Stimulated activated CD8-positive, alpha-beta memory T cell treated with anti-CD3 and anti-CD28 coated beads, Interleukin-15, amount 100 ng/mL, for 24 hours (primary cell): ENCODE measurements at places on chromosomes 6 and 20.

DNA sequence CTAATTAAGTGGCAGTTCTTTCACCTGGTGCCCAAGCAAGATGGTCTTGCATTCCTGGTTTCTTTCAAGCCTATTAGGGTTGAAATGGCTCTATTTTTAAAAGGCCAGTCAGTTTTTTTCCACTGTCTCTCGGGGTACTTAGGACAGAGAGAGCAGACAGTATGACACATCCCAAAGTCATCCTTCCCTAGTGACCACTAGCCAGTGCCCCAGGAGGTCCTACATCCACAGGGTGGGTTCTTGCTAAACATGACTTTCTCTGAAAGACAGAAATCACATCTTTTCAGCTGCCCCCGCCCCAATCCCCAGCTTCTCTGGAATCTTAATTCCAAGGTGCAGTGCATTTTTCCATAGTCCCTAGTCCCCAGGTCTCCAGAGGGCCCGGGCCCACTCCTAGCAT lies 192.4 kb downstream of the SLC24A3 start:
- DNase-seq: no peak

- DNase-seq: no peak
These were observed 47.4 kb downstream of the CYP39A1 start for GRCh38 chr6:46605091-46605797.

DNA sequence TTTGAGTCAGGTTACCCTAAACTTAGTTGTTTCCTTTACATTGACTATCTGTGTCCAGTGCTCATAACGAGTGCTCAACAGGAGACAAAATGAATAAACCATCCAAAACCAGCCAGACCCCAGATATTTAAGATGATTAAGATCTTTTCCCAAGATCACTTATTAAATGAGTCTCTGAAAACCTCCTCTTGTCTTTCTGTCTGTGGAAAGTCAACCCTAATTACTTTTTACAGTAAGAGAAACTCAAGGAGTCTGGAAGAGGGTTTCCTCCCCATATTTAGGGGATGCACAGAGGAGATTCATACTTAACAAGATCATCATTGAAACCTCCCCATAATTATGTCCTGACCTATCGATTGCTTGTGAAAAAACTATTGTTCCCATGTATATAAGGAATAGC lies 84.0 kb downstream of the CAP2 start:
- DNase-seq: no peak

- no peak for DNase-seq
These were observed 7.0 kb upstream of the RIN2 start for GRCh38 chr20:19750907-19751636.

GRCh38 chr6:44117397-44118128 lies 9.7 kb downstream of the MRPL14 start:
- DNase-seq: no peak

GRCh38 chr6:145151624-145152023 lies 583.7 kb downstream of the EPM2A start:
- DNase-seq: no peak

DNA sequence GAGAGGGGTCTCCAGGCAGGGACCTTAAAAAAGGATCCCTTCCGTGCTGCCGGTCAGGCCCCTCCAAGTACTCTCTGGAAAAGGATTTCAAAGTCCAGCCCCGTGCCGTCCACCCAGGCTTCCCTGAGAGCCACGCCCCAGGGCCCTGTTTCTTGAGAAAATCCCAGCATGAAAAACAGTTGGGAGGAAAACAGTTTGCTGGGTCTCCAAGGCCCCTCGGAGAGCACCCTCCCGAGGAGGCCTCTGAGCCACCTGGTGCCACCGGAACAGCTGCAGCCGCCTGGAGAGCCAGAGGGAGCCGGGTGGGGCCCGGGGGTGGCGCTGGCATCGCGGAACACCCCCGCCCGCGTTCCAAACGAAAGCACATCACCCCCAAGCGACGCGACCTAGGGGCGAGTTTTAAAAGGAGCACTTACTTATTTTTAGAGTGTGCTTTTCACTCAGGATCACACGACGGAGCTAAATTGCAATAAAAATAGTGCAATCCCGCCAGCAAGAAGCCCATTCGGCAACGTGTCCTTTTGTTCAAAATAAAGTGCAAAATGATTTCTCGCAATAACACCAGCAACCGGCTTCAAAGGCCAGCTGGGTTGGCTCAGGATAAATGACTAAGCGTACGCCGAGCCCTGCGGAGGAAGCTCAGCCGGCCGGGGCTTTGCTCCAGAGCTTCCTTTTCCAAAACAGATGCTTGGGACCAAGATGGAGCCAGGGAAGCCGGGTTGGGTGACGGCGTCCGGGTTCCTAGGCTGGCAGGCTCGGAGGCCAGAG lies 64.2 kb downstream of the YTHDF1 start:
- no peak for DNase-seq

GRCh38 chr20:36998652-36999051 lies 47.1 kb upstream of the SAMHD1 start:
- DNase-seq: no peak

- DNase-seq: peak; percentile 69
These were observed 145.7 kb downstream of the BTBD9 start for GRCh38 chr6:38493931-38494547.

- DNase-seq: no peak
These were observed 249.8 kb downstream of the SAMD5 start for GRCh38 chr6:147758303-147758702.

DNA sequence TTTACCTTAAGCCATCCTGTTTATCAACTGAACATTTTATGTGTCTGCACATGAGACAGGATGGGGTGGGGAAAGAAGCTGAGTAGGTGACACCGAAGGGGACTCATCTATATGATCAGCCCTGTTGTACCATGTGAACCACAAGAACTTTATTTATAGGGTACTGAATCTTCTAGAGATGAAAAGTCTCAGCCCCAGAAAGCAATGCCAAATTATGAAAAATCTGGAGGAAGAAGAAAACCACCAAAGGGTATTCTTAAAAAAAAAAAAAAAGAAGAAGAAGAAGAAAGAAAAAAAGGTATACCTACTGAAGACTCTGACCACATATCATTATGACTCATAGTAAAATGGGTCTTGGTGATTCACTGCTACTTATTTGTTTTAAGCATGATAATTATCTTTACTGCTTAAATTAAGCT lies 39.8 kb upstream of the HBS1L start:
- DNase-seq: no peak

GRCh38 chr20:24949756-24950127 lies 673 bp downstream of the CST7 start:
- no peak for DNase-seq

GRCh38 chr20:46366826-46367225 lies 39.6 kb downstream of the ELMO2 start:
- no peak for DNase-seq

GRCh38 chr20:58627212-58628072 lies 23.6 kb upstream of the STX16 start:
- DNase-seq: no peak

DNA sequence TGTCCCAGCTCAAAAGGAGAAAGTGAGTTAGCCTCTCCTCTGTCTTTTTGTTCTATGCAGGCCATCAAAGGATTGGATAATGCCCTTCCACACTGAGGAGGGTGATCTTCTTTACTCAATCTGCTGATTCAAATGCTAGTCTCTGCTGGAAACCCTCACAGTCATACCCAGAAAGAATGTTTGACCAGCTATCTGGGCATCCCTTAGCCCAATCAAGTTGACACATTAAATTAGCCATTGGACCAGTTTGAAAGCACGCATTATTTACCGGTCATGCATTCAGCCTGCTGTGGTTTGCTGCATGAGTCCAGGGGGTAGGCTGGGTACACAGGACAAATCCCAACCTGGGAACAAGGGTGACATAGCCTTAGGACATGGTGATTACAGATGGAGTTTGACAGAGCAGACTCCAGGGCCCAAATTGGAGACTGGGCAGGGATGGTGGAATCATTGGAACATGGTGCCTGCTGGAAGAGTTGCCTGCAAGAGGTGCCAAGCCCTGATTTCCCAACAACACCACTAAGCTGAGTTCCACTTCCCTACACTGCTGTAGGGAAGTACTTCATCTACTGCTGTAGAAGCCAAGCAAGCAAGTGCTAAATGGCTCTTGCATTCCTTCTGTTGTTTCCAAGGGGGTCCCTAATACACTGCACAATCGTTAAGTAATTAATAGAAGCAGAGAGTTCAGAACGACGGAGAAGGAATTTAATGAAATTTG lies 87.7 kb downstream of the RNF182 start:
- no peak for DNase-seq

GRCh38 chr20:50582591-50583234 lies 72.5 kb downstream of the PTPN1 start:
- DNase-seq: no peak

DNA sequence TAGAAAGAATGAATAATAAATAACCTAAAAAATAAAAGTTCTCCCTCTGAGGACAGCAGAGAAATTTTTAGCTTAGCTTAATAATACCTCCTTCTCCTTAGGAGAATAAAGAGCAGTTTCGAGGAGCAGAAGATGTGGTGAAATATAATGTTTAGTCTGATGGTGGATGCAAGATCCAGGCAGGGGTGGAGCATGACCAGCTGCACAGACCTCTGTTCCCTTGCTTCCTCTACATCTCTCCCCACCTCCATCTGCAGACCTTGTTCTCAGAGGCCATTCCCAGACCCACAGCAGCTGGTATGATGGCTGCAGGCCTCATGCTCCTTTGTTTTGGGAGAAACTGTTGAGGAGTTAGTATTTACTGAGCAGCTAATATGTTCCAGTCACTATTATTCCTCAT lies 1.5 kb downstream of the BTN3A2 start:
- no peak for DNase-seq

- DNase-seq: no peak
These were observed 99.3 kb downstream of the AIG1 start for GRCh38 chr6:143160015-143160414.

DNA sequence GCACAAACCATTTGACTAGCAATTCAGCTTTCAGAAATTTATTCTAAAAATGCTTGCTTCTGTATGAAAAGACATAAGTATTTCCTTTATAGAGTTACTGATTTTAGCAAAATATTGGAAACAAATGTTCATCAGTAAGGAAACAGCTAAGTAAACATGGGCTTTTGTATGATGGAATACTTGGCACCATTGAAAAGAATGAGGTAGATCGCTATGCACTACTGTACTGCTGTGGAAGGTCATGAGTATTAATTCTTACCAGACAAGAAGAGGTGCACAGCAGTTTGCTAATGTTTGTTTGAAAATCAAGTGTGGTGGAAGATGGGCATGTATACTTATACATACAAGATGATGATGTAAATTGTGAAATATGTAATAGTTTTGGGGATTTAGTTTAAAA lies 73.0 kb downstream of the FARS2 start:
- DNase-seq: no peak

DNA sequence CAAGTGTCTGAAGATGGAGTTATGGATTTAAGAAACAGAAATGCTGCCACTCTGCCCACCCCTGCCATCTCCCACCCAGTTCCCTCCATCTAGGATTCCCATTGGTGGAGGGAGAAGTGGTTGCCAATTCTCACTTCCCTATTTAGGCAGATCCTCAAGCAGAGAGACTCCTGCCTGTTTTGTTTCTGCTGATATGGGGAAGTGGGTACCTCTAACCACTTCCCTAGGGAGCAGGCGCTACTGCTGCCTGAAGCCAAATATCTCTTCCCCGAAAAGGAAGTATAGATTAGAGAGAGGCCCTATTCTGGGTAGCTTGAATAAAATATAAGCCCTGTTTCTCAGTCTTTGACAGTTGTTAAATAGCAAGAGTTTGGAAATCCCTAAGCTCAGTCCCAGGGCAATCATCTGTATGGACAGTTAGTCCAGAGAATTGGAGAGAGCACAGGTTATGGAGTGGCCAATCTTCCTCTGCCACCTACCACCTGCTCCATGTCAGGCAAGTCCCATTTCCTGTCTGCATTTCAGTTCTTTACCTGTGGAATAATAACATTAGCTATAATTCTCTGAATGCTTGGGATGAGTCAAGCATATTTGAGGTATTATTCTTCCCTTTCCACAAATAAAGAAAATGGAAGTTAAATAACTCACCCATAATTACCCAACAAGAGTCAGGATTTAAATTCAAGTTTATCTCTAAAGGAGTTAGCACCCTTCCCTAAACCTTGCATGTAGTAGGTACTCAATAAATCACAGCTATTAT lies 2.6 kb upstream of the ADGB start:
- no peak for DNase-seq

DNA sequence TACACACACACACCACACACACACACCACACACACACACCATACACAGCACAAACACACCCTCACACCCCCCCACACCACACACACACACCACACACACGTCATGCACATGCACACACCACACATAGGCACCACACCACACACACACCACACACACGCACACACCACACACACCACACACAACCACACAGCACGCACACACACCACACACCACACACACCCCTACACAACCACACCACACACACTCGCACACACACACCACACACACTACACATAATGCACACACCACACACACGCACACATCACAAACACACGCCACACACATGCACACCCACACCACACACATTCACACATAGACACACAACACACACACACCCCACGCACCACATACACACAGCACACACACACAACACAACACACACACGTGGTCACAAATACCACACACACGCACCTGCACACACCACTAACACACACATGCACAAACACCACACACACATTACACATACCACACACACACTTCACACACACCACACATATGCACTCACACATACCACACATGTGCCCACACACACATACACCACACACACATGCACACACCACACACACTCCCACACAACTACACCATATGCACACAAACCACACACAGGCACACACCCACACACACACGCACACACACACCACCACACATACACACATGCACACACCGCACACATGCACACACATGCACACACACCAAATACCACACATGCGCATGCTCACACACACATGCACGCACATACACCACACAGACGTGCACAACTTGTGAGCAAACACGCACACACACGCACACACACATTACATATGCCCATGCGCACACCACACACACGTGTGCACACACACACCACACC lies 9.4 kb upstream of the ACSS1 start:
- DNase-seq: no peak

GRCh38 chr20:5402903-5403531 lies 86.3 kb upstream of the PROKR2 start:
- no peak for DNase-seq

- no peak for DNase-seq
These were observed 624.8 kb upstream of the PTCHD4 start for GRCh38 chr6:48735846-48736245.

GRCh38 chr6:155177363-155177961 lies 86.4 kb upstream of the CLDN20 start:
- DNase-seq: no peak

- DNase-seq: no peak
These were observed 85.4 kb upstream of the OGFRL1 start for GRCh38 chr6:71203206-71203605.

GRCh38 chr6:108799354-108799717 lies 48.9 kb upstream of the ARMC2 start:
- DNase-seq: no peak

- no peak for DNase-seq
These were observed 2.1 kb downstream of the TAAR5 start for GRCh38 chr6:132587424-132587823.

DNA sequence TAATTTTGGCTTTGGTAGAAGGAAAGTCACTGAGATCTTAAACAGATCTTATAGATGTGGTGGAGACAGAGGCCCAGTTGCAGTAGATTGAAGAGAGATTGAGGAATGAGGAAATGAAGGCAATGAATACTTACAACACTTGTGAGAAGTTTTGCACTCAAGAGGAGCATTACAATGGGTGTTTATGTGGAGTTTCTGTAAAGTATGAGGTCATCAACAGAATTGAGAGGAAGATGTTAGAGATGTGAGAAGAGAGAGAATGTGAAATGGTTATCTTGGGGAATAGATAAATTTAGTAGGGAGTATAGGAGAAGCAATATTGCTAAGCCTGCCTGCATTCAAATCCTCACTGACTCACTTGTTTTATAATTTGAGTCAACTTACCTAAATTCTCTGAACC lies 83.4 kb downstream of the GFRAL start:
- no peak for DNase-seq
